Right kidney (tissue), 9 donors: ENCODE measurements at places on chromosomes 6 and 20.

DNA sequence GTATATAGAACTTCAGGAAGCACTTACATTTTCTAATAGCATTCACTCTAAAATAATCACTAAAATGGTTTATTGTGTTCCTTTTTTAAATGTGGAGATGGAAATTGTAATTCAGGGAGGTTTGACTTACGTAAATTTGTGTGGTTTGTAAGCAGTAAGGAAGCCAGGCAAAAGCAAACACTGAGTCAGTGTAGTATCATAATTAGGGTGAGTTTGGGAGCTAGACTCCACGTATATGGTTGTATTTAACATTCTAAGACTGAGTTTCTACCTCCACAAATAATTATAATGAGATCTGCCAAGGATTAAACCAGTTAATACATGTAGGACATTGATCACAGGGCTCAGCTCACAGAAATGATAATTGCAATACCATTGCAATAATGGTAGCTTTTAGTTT is 425.5 kb downstream of the CBLN4 start:
- DNase-seq = no peak

DNA sequence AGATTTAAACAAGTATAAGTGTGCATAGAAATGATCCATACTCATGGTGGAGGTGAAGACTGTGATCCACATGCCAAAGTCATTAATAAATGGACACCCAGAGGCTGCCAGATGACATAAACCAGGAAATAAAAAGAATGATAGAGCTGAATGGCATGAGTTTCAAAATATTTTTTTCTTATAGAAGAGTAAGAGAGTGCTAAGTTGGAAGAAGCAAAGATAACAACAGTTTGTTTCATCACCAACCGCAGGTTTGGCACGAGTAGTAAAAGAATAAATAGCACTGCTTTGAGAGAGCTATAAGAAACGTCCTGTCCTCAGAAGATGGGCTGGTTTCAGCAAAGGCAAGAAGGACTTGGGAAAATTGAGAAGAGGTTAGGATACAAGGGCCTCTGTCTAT is 246.9 kb downstream of the UBE3D start:
- DNase-seq = no peak

GRCh38 chr6:15349379-15349778 is 103.5 kb downstream of the JARID2 start:
- DNase-seq = no peak

- no peak for DNase-seq
These were observed 82.5 kb downstream of the ARID1B start for GRCh38 chr6:156859686-156860085.

DNA sequence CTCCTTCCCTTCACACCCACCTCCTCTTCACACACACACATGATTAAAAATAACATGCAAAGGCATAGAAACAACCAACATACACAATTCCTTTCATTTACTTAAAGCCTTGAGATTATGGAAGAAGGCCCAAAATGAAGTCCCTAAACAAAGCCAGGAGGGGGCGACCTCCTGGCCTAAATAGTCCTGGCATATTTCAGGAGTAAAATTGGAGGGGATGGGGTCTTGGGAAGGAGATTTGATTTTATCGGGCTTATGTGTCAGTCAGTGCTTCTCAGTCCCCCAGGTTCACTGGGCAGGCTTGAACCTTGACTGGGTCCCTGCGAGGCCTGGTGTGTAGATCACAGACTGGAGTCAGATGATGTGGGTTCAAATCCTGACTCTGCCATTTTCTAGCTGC is 266.4 kb downstream of the SAMD5 start:
- DNase-seq = no peak

DNA sequence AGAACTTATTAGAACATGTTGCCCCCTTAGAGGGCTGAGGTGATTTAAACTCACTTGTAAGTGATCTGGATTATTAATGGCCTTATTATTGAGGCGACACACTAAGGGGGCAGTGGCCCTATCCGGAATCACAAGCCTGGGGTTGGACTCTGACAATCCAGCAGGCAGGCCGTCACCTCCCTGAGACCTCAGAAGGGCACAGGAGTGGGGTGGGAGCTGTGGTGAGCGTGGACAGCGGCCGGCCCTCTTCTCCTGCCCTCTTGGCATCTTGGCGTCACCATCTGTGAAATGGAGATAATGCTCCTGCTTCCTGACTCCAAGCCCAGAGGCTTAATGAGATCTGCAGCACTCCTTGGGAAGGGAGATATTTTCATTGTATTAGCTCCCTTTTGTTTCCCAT is 15.6 kb upstream of the UQCC2 start:
- no peak for DNase-seq

DNA sequence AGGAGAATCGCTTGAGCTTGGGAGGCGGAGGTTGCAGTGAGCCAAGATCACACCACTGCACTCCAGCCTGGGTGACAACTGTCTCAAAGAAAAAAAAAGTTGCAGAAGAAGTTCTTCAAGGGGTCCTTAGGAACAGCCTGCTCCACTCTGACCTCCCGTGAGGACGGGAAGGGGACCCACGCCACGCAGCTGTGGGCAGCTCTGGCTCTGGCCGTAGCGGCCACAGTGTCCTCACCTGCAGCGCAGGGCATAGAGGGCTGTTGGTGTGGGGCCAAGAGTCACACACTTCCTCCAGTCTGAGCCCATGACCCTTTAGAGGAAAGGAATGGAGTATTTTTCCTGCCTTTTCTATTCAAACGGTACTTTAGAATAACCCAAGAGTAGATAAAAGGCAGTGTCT is 5.4 kb downstream of the NTSR1 start:
- DNase-seq = no peak

DNA sequence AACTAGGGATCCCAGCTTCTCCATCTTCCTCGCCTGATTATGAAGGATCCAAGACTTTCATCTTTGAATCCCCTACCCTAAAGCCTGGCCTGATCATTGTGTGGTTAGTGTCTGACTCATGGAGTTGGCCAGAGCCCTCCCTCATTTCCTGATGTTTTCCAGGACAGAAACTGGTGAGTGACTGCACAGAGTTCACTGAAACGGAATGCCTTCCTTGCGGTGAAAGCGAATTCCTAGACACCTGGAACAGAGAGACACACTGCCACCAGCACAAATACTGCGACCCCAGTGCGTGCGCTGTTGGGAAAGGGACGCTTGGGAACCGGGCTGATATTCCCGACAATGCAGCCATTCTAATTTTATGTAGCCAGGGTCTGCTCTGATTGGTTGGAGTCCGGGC is 4.0 kb downstream of the CD40 start:
- no peak for DNase-seq
